ENCODE measurements at places on chromosomes 1 and 21.

DNA sequence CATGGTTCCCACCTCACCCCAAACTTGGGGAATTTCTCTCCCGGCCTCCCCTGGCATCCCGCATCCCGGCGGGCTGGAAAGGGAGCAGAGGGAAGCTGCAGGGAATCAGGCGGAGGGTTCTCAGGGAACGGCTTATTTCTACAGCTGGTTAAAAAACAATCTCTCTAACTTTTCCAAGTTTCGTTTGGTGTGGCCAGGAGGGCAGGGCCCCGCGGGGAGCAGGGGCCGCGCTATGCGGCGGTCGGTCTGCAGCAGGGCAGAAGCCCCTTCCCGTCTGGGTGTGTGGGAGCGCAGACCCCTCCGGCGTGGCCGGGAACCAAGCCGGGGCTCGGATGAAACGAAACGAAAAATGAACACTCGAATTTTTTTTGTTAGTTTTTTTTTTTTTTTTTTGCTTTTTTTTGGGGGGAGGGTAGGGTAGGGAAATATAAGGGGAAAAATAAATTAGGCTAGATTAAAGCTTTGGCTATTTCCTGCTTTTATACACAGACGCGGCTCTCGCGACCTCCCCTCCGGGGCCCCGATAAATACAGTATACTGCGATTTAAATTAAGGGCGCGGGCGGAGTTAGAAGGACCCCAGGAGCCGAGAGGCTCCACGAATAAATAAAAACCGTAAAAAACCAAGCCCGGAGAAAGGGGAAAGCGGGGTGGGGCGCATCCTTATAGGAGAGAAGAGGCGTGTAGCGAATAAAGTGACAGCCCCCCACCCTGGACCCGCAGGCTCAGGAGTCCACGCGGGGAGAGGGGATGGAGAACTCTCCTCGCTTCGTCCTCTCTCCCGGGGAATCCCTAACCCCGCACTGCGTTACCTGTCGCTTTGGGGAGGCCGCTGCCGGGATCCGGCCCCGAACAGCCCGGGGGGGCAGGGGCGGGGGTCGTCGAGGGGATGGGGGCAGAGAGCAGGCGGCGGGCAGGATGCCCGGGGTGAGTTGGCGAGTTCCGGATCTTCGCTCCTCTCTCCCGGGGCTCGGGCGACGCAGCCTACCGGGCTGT lies 2.1 kb downstream of the POU3F1 start:
- DNase-seq, result no peak

- DNase-seq, result peak; percentile 99
Observed at GRCh38 chr1:59427155-59427554, 130.3 kb downstream of the FGGY start.

- DNase-seq, result peak; percentile 49
Observed at GRCh38 chr21:15333951-15334350, 269.2 kb upstream of the NRIP1 start.

DNA sequence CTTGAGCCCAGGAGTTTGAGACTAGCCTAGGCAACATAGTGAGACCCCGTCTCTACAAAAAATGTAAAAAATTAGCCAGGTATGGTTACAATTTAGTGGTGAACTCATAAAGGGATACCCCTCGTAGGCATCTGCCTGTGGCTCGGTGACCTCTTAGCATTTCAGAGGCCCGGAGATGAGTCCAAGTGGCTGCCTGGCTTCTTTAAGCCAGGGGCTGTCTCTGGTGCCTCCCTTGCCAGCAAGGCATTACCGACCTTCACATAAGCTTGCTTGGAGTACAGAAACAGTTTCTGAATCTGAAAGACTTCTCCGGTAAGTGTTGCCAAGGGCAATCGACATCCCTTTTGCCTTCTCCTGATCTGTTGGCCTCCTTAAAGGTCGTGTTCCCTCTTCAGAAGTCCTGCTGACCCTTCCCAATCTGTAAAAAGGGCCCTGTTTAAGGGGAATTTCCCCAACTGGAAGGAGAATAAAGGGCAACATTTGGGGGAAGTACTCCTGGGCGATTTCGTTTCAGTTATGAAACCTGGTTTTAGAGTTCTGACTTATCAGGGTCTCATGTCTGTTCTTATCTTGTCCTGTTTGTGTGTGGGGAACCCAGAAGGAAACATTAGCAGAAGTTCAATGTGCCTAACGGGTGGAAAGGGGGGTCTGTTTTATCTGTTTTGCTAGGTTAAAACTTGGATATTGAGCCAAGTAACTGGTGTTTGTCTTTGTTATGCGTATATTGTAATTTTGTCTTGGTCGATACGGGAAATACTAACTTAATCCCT lies 32.9 kb downstream of the KIFAP3 start:
- no peak for DNase-seq

- DNase-seq, result no peak
Observed at GRCh38 chr1:154697710-154698109, 89.7 kb upstream of the ADAR start.

DNA sequence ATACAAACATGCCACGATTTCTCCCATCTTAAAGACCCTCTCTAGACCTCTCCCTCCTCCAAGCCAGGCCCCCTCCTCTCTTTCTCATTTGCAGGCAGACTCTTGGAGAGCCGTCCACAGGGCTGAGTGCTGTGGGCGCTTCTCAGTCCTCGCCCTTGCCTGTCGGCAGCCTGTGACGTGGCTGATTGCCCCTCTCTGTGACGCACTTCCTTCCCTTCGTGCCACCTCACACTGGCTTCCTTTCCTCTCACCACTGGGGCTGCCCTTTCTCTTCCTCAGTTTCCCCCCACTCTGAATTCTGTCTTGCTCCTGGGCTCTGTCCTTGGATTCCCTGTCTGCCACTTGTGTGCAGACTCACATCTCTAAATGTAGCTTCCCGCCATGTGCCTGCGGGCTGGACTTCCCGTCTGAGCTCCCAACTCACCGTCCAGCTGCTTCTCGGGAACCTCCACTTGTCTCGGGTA lies 227.2 kb downstream of the CAMTA1 start:
- no peak for DNase-seq

DNA sequence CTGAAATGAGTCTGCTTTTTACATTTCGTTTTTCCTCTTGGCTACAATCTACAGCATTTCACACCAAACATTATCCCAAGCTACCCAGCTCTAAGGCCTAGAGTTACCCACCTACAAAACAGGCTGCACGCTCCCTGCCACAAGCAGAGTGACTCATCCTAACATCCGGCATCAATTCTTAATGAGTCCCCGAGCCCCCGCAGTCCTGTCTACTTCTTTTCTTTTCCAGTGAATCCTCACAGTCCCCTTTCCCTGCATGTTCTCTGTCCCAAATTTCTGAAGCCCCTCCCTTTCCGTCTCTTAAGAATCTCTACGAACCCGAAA lies 650 bp downstream of the PCNX2 start:
- DNase-seq, result peak; percentile 32

DNA sequence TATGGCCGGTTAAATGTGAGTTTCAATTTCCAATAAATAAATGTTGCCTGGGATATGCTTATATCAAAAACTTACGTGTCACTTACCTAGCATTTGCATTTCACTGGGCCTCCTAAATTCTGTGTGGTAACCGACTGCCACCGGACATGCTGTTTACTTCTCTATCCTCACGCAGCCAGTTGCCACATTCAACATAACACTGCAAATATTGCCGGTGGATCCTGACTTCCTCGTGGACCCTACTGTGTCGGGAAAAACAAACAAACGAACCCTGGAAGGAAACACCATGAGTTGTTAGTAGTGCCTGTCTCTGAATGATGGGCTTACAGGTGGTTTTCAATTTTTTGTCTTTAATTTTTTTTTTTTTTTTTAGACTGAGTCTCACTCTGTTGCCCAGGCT lies 54.1 kb downstream of the RIPK4 start:
- no peak for DNase-seq

DNA sequence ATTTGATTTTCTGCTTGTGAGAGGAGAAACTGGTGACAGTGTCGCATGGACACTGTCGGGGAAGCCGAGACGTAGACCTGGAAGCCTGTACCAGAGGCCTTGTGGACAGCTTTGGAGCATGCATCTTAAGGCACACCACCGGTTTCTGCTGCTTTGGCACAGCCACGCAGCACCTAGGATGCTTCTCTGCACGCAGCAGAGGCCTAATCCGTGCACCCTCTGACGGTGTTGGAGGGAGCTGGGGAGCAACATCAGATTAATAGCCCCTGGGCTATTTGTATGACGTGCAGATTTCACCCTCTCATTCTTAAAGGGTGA lies 30.3 kb downstream of the TEX35 start:
- DNase-seq, result no peak

DNA sequence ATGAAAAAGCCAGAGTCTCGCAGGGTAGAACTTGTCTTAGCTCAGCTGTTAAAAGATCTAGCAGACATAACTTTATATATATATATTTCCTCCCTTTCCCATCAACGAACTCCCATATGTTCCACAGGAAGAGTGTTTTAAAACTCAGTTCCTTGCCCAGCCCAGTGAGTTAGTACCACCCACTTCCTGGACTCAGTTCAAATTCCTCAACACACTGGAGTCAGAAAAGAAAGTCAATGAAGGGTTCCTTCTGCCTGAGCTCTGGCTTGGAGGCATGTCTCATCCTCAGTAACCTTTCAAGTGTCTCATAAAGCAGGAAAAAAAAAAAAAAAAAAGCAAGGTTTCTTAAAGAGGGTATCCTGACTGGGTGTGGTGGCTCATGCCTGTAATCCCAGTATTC lies 15.6 kb downstream of the TPM3 start:
- DNase-seq, result peak; percentile 49

All from myocyte (in vitro differentiated cells).